Activated CD4-positive, alpha-beta T cell treated with anti-CD3 and anti-CD28 coated beads for 24 hours (primary cell): ENCODE measurements at places on chromosomes 11 and 22.

DNA sequence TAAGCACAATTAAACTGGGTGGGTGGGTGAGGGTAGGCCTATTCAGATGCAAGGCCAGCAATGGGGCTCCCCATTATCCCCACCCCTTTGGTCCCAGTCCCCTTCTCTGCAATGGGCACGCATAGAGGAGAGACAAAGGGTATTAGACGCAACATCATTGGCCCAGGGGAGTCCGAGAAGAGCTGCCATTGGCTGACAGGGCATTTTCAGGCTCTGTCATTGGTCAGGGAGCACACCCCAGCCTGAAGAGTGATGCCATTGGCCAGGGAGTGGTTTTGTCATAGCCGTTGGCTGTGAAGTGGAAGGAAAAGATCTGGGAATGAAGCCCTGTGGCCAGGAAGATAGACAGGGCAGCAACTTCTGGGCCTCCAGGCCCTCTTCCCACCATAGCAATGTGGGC is 2.8 kb upstream of the TRIM3 start:
- no peak for DNase-seq

GRCh38 chr11:46743693-46744339 is 24.8 kb downstream of the F2 start:
- no peak for DNase-seq

- DNase-seq: no peak
Measured at GRCh38 chr11:112837162-112837826, 123.9 kb upstream of the NCAM1 start.

DNA sequence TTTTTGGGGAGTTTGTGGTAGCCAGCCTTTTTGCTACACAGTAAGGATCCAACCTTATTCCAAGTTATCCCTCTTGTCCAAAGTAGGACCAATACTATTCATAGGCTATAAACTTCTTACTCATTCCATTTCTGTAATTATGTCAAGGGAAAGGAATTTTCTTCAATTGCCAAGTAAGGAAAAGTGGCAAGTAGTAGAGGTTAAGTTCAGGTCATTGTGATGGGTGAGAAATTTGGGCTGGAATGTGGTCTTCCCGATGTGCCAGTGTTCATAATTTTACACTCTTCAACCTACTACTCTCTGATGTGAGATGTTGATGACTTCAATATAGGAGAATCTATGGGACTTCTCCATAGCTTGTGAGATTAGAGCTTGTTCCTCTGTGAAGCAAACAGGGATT is 648.8 kb downstream of the METTL15 start:
- no peak for DNase-seq

DNA sequence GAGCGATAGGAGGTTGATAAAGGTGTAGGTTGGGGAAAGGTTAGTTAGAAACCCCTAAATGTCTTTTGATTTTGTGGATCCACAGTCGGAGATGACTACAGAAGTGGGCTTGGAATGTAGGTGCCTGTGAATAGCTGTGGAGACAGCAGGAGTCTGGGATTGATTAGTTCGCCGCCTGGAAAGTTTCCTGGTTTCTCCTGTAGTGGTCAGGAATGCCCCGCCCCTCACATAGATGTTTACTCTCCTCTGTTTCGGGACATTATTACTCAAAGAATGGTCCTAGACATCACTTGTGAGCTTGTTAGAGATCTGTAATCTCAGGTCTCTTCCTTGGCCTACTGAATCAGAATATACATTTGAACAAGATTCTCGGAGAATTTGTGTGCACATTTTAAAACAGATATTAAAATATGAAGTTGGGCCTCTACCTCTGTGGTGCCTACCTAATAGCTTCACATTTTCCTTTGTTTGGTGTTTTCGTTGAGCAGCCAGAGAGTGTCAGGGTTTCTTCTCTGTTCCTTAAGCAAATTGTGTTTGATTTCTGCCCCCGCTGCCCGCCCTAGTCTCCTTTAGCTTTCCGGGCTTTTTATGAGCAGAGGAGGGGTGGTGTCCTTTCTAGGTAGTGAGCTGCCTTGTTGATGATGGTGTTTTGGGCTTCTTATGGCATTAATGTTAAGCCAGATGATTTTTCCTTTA is 89.4 kb downstream of the PPP6R3 start:
- DNase-seq: no peak

DNA sequence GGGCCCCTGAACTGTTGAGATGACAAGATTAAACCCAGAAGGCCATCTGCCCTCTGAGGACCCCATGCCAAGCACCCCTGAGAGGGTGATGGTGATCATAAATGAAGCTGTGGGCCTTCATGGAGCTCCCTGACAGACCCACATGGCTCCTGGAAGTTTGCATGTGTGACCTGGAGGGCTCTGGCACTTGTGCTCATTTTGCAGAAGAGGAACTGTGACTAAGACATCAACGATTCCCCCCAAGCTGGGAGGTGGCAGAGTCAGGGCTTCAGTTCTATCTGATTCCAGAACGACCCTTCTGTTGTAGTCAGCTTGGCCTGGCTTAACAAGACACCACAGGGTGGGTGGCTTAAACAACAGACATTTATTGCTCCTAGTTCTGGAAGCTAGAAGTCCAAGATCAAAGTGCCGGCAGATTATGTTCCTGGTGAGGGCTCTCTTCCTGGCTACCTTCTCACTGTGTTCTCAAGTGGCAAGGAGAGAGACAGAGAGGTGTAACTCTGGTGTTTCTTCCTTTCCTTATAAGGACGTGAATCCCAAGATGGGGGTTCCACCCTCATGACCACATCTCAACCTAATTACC is 46.4 kb upstream of the CD82 start:
- DNase-seq: no peak

GRCh38 chr11:15730263-15730994 is 615.7 kb downstream of the INSC start:
- no peak for DNase-seq

DNA sequence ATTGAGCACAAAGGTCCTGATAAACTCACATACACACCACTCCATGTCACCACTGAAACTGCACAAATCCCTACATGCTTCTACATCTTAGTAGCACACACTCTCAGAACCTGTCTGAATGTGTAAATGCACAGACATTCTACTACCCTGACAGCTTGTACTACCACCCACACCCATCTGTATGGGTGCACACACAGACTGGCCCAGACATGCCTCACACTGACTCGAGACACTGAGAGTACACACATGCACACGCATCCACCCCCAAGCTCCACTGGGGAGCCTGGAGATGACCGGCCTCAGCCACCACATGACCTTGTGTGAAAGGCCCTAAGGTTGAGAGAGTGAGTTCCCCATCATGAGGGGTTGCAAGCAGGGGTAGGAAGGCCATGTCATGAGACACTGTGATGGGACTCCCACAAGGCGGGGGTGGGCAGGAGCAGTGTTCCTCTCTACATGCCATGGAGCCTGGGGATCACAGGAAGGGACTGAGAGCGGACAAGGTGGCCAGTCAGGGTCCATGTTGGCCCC is 28.1 kb downstream of the ARAP1 start:
- no peak for DNase-seq

DNA sequence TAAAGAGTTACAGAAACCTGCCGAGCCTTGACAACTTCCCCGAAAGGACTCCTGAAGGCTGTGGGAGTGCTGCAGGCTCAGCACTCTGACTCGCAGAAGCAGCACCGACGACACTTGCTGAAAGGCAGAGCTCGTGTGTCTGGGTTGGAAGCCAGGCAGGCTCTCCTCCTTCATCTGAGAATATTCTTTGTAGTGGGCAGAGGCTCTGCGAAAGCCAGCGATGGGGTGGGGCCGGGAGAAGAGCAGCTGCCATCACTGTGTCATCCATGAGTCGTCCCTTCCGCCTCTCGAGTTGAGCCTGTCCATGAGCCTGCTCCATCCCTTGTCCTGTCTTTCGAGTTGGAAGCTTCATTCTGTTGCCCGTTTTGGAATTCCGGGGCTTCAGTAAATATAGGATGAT is 11.9 kb downstream of the GLB1L2 start:
- DNase-seq: no peak

DNA sequence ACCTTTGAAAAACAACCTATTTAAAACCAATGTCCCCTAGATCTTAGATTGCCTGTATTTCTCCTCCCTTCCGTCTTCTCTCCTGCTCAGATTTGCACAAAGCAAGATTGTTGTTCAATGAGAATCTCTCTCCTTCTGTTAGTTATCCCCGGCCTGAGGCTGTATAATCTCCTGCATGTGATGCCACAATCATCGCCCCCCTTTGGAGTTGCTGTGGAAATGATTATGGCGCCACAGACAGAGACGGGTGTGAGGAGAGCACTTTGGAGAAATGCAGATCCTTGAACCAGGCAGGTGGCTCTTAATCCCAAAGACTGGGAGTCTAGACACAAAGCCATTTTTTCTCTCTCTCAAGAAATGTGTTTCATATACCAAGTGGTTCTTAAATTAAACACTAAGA is 941.3 kb downstream of the OPCML start:
- no peak for DNase-seq

GRCh38 chr22:47030881-47031627 is 268.6 kb downstream of the TBC1D22A start:
- no peak for DNase-seq

DNA sequence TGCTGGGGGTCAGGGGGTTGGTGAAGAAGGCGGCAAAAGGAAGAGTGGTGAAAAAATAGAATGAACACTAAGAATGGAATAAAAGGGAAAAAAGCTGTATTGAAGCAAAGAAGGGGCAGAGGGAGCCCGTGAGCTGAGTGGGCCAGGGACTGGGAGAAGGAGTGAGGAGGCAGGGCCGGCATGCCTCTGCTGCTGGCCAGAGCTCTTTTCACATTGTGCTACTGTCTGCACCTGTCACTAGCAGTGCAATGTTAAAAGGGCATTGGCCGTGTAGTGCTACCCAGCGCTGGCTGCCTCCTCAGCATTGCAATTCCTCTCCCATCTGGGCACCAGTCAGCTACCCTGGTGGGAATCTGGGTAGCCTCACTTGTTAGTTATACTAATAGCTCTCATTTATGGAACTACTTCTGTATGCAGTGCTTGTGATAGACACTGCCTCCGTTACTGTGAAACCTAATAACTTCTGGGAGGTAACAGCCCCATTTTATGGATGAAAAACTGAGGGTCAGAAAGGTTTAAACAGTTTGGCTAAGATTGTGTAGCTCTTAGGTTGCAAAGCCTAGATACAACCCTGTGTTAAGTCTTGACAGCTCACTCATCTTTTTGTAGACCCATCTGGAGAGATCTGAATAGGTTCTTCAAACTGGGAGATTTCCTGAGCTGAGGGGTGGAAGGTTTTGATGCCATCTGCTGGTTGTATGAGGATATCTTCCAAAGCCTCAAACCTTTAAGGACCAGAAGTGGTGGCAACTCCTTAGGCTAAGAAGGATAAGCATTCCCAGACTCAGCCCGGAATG is 8.5 kb downstream of the YPEL4 start:
- DNase-seq: no peak

- DNase-seq: no peak
Measured at GRCh38 chr11:33620423-33621171, 80.0 kb downstream of the C11orf91 start.

DNA sequence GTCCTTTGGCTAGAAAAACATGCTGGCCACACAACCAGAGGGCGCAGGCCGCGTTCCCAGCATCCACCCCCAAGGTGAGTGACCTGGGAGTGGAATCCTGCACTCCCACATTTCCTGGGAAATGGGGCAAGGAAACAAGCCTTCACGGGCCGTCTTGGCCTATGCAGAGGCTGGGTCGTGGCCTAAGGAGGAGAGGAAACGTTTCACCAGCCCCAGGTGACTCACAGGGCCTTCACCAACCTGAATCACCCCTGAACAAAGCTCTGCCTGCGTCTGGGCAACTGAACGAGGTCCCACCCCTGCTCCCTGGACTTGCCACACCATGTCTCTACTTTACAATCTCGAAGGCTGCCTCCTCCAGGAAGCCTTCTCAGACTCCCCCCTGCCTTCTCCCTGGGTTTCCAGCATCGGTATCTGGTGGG is 13.2 kb downstream of the MYH9 start:
- DNase-seq: peak; percentile 45

DNA sequence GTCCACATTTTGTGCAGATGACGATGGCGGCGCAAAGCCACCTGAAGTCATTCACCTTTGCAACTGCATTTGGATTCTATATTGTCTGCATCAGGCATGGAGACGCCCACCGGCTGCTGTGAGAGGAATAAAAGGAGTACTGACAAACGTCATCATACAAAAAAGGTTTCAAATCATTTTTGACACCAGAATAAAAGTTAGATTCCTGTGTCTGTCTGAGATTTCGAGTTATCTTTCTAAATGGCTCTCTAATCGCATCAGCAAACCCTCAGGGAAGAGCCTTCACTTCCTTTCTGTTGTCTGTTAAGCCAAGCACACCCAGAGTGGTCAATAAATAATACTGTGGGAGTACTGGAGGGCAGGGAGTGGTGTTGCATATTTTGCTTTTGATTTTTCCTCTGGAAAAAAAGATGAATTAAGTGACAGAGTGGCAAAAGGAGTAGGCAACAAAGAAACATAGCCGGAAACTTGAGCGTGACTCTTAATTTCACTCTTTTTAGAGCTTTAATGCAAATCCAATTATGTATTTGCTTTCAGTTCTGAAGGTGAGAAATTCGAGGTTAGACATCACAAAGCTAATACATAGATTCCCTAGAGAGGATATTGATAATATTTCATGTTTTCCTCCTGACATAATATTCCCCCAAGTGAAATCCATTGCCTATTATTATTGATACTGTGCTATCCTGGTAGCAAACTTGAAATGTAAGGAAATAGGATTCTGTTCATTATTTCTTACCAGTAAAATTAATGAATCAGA is 150.8 kb upstream of the MTMR2 start:
- no peak for DNase-seq
